Stimulated activated CD8-positive, alpha-beta memory T cell treated with anti-CD3 and anti-CD28 coated beads, Interleukin-2, amount 100 ng/mL, for 48 hours (primary cell): ENCODE measurements at places on chromosomes 11 and 22.

DNA sequence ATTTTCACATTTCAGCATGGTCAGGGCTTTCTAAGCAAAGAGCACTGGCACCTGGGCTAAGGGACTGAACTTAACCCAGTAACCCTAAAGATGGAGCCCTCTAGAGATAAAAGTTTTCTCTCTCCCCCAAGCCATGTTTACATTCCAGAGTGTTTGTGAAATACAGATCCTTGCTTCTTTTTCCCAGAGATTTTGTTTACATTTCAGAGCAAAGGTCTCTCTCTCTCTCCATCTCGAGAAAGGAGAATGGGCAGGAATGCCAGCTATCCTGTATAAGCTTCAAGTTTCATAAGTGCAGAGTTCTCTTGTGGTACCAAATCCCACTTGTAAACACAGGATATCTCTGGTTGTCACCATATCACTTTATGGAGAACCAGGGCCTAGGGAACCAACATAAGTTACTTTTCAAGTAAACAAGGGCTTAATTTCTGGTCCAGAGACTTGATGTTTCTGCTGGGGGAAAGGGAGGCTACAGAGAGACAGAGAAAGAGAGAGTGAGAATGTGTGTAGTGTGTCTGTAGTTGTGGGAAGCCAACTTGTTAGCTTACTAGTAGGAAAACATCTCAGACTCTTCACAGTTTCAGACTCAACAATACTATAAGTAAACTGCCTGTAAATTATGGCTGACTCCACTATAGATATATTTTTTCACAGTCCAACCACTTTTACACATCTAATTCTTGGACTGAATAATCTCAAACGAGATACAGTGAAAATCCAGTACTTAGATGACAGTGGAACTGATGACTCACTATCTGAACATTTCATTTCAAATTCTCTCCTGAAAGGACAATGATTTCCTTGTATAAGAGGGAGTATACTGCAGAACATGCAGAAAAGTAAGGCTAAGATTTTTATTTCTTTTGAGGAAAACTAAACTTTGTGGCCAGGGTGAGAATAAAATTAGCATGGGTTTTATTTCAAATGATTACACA lies 76.2 kb downstream of the ARHGAP32 start:
- DNase-seq: no peak

DNA sequence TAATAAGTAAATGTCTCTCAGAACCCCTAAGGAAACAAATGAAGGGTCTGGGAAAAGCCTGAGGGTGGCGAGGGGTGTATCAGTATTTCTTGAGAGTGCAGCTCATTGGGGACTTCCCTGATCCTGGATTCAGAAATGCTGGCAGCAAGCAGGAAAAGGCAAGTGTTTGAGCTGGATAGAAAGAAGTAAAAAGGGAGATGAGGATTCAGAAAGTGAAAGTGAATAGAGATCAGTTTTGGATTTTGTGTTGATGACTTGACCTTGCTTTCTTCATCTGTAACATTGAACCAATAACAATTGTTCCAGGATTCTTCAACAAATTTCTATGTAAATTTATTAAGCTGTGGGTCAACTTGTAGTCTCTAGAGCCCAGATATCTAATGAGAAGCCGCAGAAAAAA lies 66.9 kb upstream of the CTSC start:
- DNase-seq: no peak

GRCh38 chr11:22780952-22781593 lies 48.5 kb downstream of the SVIP start:
- no peak for DNase-seq

DNA sequence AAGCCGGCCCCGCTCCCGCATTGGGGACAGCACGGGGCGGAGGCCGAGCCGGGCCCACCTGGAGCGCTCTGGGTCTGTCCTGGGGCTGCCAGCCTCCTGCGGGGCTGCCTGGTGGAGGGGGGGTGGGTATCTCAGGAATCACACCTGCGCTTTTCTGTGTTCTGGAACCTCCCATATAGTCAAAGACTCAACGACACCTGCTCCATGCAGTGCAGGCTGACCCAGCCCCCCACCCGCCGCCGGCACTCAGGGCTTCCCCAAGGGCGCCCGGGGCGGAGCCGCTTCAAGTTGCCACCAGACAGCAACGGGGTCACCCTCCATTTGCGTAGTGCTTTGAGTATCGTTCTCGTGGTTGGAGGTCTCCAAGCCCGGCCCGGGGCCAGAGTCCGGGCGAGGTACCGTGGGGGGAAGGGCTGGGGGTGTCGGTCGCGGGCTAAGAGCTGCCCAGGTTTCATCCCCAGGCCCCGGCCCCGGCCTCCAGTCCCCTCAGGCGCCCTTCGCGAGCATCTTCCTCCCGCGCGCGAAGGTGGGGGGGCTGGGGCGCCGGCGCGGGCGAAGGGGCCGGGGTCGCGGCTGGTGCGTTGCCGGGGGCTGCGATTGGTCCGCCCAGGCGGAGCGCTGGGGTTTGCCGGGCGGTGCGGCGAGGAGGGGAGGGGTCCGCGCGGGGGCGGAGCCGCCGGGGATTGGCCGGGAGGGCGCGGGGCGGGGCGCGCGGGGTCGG lies 6.6 kb downstream of the TSPAN4 start:
- DNase-seq: no peak

- DNase-seq: no peak
Observed at GRCh38 chr11:72871119-72871518, 56.9 kb downstream of the ATG16L2 start.
